Glomerular endothelial cell (primary cell): ENCODE measurements at places on chromosomes 16 and 17.

GRCh38 chr17:29622337-29623282, at the start of gene CORO6:
Gene CORO6, minus strand, starts transcription at chr17:29622912. Its CDS starts 1,491 bp downstream, at chr17:29621421.
- DNase-seq: no peak

GRCh38 chr17:68972119-68972704, 17.0 kb upstream of the ABCA8 start:
- peak; percentile 23 for DNase-seq

- no peak for DNase-seq
Measured at GRCh38 chr16:57760357-57761160, 25.0 kb downstream of the KATNB1 start.

- DNase-seq: no peak
Measured at GRCh38 chr17:62805234-62805633, 2.9 kb downstream of the MARCHF10 start.

DNA sequence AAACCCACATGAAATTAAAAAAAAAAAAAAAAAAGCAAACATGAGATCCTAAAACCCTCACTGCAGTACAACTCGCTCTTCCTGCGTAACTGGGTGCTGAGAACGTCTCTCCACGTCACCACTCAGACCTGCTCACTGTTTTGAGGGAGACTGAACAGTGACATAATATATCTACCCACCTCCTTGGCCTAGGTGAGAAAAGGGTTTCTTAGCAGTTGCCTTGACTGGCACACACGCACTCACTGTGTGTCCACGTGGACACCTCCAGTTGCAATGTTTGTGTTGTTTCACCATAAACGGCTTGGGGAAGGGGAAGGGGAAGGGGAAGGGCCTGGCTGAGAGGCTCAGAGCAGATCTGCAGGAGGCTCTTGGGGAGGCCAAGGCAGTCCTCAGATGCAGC, 32.0 kb downstream of the FANCA start:
- no peak for DNase-seq

GRCh38 chr17:5096731-5097100, 15.0 kb downstream of the ZNF232 start:
- DNase-seq: no peak

DNA sequence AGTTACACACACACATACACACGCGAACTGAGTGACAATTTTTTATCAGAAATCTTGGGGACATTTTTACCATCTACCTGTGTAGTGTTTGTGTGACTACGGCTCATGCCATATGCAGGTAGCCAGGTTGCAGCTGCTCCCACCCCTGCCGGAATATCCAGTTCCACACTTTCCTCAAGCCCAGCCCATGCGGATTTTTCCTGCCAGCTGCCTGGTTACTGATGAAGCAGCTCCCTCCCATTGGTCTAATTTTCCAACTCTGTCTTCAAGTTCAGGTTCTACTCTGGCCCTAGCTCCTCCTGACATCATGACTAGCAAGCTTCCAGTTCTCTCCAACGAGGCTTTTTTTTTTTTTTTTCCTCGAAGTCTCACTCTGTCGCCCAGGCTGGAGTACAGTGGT, 4.8 kb downstream of the GSG1L2 start:
- DNase-seq: no peak

- no peak for DNase-seq
Measured at GRCh38 chr16:7338826-7339225, 6.2 kb downstream of the RBFOX1 start.

DNA sequence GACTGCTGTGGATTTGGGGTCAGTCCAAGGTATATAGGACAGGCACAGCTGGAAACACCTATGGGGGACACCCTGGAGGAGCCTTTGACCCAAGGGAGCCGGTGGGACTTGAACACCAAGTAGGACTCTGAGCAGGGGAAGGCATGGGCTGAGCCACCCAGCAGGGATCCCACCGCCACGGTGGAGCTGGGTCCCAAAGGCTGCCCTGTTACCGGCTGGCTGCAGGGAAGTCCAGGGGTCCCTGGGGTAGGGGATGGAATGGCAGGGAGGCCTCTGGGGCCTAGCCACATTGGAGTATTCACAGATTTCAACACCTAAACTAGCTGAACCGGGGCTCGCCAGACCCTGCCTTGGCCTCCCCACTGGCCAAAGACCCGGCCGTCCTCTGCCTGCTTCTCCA, 39.7 kb upstream of the CREBBP start:
- no peak for DNase-seq

- DNase-seq: no peak
Measured at GRCh38 chr17:62380253-62380652, at the start of gene EFCAB3. Gene EFCAB3, plus strand, starts transcription at chr17:62380553. Its CDS starts 2,427 bp downstream, at chr17:62382980.

DNA sequence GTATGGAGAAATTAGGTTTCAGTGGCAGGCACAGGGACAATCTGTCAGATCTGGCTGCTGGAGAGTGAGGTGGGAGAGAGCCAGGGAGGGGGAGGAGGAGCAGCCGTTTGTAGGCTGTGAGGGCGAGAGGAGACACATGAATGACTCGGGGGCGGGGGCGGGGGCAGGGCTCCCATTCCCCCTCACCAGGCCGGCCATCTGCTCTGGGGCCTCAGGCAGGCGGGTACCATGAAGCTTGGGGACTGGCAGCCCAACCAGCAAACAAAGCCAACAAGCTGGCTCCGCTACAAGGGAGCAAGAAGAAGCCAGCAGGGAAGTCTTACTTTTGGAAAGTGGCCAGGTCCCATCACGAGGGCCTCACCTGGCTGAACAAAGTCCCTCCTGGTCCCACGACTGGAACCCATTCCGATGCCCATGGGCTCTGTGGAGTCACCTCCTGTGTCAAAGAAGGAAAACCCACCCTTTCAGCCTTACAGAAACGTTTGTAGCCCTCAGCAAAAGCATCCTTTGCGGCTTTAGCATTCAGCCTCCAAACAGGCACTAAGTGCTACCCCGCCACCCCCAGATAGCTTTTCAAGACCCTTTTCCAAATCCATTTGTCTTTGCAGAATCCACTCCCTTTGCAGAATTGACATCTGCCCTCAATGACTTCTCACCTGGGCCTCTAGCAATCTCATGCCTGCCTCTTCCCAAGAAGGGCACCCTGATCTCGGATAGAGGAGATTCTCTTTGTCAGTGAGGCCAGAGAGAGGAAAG, 9.2 kb upstream of the SSTR2 start:
- no peak for DNase-seq

DNA sequence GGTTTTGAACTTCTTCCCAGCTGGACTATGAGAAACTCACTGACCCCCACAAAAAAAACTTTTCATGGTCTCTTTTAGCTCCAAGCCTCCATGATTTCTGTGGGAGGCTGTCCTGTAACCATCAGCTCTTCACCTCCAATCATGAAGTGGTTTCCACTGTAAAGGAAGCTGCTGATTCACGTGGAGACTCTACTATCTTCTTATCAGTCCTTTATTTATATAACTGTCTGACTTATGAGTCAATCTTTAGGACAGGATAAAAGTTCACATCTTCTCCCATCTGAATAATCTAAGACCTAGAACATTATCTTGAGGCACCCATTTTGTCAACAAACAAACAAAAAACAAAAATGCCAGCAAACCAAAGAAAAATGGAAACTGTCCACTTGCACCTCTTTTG, 409.9 kb downstream of the SLC39A11 start:
- no peak for DNase-seq

- DNase-seq: no peak
Measured at GRCh38 chr17:8176197-8176940, at the start of gene TMEM107. Gene TMEM107, minus strand, starts transcription at chr17:8176380. Its CDS starts 94 bp downstream, at chr17:8176286.

- DNase-seq: no peak
Measured at GRCh38 chr17:1180958-1181752, 1.4 kb upstream of the ABR start.

- no peak for DNase-seq
Measured at GRCh38 chr17:19242926-19243325, 5.8 kb downstream of the EPN2 start.
